ENCODE measurements at places on chromosomes 1 and 21. TPM values are rescaled to one million over a fixed set of nuclear protein-coding genes. Genes with fewer than 3 reads are reported as not detected.

GRCh38 chr1:175482071-175482451 is 261.3 kb downstream of the TNR start:
- no peaks in the 10 kb centered on the region for H3K4me1 ChIP-seq
- H3K4me3 ChIP-seq = no peak overlapping the region
- DNase-seq = no peak
- H3K36me3 ChIP-seq = no peaks in the 10 kb centered on the region
- H3K27ac ChIP-seq = no peak overlapping the region

- H3K4me1 ChIP-seq = no peaks in the 10 kb centered on the region
- DNase-seq = no peak
Observed at GRCh38 chr1:3355894-3356826, 98.3 kb upstream of the ARHGEF16 start.

DNA sequence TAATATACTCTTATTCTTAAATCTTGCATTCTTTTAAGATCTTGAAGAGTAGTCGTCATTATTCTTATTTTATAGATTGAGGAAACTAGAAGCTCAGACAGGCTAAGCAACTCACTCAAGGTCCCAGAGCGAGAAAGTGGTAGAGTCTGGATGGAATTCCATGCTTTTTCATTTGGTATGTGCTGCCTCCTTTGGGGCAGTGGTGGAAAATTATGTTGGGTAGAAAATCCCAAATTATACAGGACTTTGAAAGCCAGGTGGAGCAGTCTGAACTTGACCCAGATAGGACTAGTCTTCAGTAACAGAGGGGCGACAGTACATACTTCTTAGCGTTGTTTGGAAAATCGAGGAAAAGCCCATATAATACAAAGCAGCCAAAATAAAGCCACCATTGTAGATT is 205.6 kb downstream of the ATG4C start:
- no peak overlapping the region for H3K4me3 ChIP-seq
- no peaks in the 10 kb centered on the region for H3K4me1 ChIP-seq
- no peaks in the 10 kb centered on the region for H3K27me3 ChIP-seq
- no peak for DNase-seq

DNA sequence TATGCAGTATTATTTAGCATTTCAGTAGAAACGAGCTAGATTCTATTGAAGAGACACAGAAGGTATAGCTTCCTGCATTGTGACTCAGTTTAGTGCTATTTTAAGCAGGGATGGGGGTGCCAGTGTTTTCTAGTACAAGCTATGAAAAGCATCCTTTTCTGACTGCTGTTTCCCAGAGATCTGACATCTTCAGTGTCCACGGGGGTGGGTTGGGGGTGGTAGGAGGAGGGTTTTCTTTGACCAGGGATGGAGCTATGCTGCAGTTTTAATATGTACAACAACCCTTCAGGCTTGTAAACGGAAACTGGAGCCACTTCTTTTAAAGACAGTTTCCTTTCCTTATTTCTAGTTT is 2.7 kb upstream of the NEGR1 start:
- H3K27me3 ChIP-seq = no peaks in the 10 kb centered on the region
- no peaks in the 10 kb centered on the region for H3K36me3 ChIP-seq
- DNase-seq = no peak

- no peak overlapping the region for H3K4me3 ChIP-seq
- no peak for DNase-seq
- H3K36me3 ChIP-seq = no peaks in the 10 kb centered on the region
- H3K27me3 ChIP-seq = peaks cover 20% of the 10 kb centered on the region
- peaks cover 32% of the 10 kb centered on the region for H3K4me1 ChIP-seq
Observed at GRCh38 chr1:3652548-3653285, 401 bp downstream of the TP73 start.

- peak overlapping the region; percentile 95 for H3K27ac ChIP-seq
- peaks cover 10% of the 10 kb centered on the region for H3K36me3 ChIP-seq
- H3K4me3 ChIP-seq = peak overlapping the region; percentile 92
- H3K4me1 ChIP-seq = peaks cover 40% of the 10 kb centered on the region
Observed at GRCh38 chr1:225882694-225883615, 775 bp upstream of the TMEM63A start.

DNA sequence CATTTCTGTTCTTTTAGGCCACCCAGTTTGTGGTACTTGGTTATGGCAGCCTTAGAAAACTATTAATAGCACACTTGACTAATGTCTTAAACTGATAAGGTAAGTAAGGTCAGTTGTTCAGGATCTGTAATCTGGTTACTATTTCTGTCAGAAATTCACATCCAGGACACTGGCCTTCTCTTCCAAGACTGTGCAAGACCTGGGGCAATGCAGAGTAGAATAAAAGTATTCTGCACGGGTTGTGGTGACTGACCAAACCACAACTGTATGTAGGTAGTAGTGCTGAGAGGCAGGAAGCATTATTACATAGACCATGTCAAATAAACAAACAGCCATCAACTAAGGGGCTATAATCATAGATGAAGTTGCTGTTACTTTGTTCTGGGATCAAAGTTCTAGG is 46.7 kb downstream of the WARS2 start:
- H3K4me3 ChIP-seq = no peak overlapping the region
- no peaks in the 10 kb centered on the region for H3K36me3 ChIP-seq
- DNase-seq = no peak
- no peaks in the 10 kb centered on the region for H3K4me1 ChIP-seq

DNA sequence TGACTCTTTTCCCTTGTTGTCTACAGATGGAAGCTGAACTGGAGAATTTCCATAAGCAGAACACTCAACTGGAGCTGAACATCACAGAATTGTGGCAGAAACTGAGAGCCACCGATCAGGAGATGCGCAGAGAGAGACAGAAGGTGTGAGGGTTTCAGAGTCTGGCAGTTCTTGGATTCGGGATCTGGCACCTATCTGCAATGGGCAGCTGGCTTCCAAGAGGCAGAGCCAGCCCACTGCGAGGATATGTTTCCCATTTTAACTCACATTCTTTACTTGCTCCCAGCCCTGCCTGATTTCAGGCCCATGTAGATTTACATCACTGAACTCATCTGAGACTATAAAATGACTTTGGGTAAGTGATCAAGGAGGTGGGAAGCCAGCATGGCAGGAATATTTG is 37.3 kb upstream of the TMEM125 start:
- H3K27me3 ChIP-seq = no peaks in the 10 kb centered on the region
- DNase-seq = no peak
- no peak overlapping the region for H3K27ac ChIP-seq
- H3K4me3 ChIP-seq = no peak overlapping the region
- H3K4me1 ChIP-seq = no peaks in the 10 kb centered on the region
- H3K36me3 ChIP-seq = no peaks in the 10 kb centered on the region

- no peaks in the 10 kb centered on the region for H3K36me3 ChIP-seq
- H3K27ac ChIP-seq = no peak overlapping the region
- no peaks in the 10 kb centered on the region for H3K27me3 ChIP-seq
Observed at GRCh38 chr1:75198761-75199160, 64.6 kb downstream of the LHX8 start.

DNA sequence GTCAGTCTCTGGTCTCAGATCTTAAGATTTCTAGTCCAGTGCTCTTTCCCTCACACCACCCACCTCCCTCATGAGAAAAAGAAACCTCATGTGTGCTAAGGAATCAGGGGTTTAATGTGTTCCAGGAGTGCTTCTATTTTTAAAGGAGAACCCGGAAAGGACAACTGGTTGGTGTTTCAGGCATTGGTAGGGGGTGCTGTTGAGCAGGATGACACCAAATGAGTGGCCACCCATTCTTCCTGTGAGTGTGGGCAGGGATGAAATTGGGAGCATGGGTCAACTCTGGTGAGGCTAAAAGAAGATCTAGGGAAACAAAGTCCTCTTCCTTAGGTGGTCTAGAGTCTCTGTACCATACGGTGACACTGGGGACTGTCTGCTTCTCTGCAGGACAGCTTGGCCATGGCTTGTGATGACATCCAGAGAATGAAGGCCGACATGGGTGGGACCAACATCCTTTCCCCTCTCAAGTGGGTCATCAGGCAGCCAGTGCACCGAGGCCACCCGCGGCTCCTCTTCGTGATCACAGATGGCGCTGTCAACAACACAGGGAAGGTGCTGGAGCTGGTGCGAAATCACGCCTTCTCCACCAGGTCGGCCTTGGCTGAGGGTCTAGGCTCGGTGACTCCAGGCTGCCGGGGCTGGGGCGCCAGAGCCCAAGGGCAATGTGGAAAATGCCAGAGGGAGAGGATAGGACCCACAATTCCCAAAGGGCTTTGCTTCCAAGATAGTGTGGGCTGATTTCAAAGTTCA is 39.3 kb downstream of the VWA5B1 start:
- no peaks in the 10 kb centered on the region for H3K36me3 ChIP-seq
- no peaks in the 10 kb centered on the region for H3K27me3 ChIP-seq
- H3K4me3 ChIP-seq = no peak overlapping the region
- no peak overlapping the region for H3K27ac ChIP-seq
- H3K4me1 ChIP-seq = no peaks in the 10 kb centered on the region
- no peak for DNase-seq

Gene TSACC
- total RNA-seq = 0.53 TPM

Gene ZNF691
- 10.8 TPM for total RNA-seq

Gene SPAG17
- total RNA-seq = not detected

Data from CD8-positive, alpha-beta memory T cell (primary cell).